ENCODE measurements at places on chromosomes 5 and 9.

- DNase-seq: no peak
Observed at GRCh38 chr9:96149533-96150280, 152.3 kb downstream of the HSD17B3 start.

DNA sequence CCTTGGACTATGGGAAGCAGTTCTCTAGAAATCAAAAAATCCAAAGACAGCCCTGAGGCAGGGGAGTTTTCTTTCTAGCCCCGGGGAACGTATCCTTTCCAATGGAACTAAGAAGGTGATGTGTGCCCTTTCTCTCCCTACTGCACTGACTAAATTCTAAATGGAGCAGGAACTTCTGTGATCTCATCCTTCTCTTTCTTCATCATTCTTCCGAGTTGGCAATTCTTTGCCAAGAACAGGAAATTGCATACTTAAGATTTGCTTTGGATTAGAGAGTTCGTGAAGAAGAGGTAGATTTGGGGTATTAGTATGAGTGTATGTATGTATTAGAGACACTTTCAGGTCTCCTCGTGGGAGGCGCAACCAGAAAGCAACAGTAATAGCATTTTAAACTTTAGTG, 178.0 kb upstream of the PIK3R1 start:
- no peak for DNase-seq

- DNase-seq: no peak
Observed at GRCh38 chr5:17737092-17737491, 102.8 kb downstream of the TAF11L14 start.

DNA sequence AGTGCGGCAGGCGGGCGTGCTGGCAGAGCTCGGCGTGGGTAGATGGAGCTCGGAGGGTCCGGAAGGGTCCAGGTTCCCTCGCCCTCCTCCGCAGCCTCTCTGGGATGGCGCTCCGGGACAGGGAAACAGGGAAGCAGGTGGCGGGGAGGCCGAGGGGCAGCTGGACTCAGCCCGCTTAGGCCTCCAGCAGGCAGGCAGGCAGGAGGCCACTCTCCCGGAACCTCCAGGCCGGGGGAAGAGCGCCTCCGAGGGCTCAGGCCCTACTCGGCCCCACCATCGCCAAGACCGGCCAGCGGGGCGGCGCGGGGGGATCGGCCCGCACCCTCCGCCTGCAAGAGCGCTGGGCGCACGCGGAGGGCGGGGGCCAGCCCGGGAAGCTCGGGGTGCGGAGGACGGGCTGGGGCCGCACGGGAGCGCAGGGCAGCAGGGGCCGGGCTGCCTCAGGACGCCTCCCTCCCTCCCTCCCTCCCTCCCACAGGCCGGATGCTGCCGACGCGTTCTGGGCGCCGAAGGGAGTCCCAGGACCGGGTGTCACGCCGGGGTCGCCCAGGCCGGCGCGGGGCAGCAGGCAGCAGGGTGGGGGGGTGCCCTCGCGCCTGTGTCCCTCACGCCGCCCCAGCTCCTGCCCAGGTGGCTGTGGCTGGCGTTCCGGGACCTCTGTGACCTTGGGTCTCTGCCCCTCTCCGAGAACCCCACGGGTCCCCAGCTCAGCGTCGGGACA, 977 bp downstream of the MGAT4B start:
- DNase-seq: peak; percentile 26

- peak; percentile 16 for DNase-seq
Observed at GRCh38 chr9:131297903-131298302, 8.4 kb downstream of the PLPP7 start.

GRCh38 chr5:169511708-169512107, 71.9 kb upstream of the SPDL1 start:
- DNase-seq: no peak

GRCh38 chr9:33350310-33350709, 52.1 kb downstream of the AQP7 start:
- no peak for DNase-seq

- DNase-seq: no peak
Observed at GRCh38 chr5:78534148-78534904, 114.2 kb downstream of the LHFPL2 start.

All from hematopoietic multipotent progenitor cell treated with erythropoietin and hydrocortisone succinate and interleukin-3 and kit ligand, for 15 days (in vitro differentiated cells).